ENCODE measurements at places on chromosomes 7 and 10.

GRCh38 chr7:82109288-82109687 is 334.3 kb downstream of the CACNA2D1 start:
- DNase-seq, result no peak

DNA sequence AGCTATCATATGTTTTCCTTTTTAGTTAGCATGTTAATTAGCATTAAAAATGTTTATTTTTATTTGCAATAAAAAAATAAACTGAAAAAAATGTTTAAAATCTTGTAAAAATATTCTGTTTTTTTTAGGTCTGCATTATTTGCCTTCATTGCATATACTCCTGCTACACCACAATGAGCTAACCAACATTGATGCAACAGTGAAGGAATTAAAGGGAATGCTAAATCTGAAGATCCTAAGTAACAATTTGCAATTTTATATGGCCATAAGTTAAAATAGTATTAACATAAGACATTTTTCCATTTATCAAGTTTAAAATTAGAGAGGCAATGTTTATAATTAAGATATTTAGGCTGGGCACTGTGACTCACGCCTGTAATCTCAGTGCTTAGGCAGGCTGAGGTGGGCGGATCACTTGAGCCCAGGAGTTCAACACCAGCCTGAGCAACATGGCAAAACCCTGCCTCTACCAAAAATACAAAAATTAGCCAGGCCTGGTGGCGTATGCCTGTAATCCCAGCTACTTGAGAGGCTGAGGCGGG is 32.2 kb downstream of the LRRC72 start:
- DNase-seq, result no peak

DNA sequence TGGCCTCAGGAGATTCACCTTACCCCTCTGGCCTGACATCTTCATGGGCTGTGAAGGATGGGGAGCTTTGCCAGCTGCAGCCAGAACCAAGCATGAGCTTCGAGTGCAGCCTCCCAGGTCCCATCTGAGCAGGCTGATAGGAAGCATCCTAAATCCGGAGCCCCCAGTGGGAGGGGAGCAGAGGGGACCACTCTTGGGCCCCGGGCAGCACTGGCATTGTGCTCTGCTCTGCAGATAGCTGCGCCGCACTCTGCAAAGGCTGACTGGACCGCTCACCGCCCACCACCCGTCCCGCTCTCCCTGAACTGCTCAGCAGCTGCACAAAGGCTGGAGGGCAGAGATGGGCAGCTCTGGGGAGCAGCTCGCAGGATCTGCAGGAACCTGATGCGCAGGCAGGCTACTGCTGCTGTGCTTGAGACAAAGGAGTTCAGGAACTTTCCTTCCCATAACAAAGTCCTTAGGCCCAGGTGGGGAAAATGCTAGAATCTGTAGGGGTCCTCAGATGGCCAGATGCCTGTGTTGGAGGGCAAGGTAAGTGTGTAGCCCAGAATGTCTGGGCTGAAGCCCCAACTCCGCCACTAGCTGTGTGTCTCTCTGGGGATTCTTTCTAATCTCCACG is 51.8 kb downstream of the ARHGAP22 start:
- DNase-seq, result no peak

GRCh38 chr10:100895346-100895745 is 17.4 kb upstream of the SLF2 start:
- no peak for DNase-seq

GRCh38 chr10:34729619-34730018 is 85.5 kb downstream of the PARD3 start:
- DNase-seq, result no peak

GRCh38 chr10:15349112-15349511 is 22.0 kb downstream of the FAM171A1 start:
- no peak for DNase-seq

DNA sequence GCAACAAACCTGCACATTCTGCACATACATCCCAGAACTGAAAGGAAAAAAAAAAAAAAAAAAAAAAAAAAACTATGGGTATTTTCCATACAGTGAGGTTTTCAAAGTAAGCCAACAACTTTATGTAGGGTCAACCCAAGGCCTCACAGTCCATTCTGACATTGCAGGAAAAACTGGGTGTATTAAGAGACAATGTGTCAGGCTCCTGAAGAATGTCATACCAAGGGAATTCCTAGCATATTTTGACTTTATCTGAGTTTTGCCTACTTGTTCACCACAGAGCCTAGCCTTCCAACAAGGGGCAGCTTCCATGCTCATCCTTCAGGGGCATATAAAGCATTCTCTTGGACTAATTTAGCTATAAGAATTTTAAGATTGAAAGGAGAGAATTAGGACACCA is 368.9 kb downstream of the PLXDC2 start:
- DNase-seq, result no peak

- no peak for DNase-seq
Measured at GRCh38 chr7:129307592-129307991, 82.8 kb downstream of the AHCYL2 start.

DNA sequence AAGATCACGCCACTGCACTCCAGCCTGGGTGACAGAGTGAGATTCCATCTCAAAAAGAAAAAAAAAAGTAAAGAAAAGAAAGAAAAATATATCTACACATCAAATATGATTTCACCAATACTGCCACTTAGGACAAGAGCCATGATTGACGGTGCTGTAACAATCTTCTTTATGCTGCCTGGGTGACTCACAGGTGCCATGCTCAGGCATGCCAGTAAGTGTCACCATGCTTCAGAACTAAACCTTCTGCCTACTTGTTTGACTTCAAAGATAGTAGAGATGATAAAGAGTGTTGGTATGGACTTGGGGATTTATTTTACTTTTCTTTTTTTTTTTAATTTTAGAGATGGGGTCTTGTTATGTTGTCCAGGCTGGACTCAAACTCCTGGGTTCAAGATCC is 33.6 kb upstream of the DNMBP start:
- DNase-seq, result no peak
